ENCODE measurements at places on chromosomes 6 and 20.

- no peak for DNase-seq
These were observed 93.8 kb downstream of the FOXA2 start for GRCh38 chr20:22490287-22491193.

DNA sequence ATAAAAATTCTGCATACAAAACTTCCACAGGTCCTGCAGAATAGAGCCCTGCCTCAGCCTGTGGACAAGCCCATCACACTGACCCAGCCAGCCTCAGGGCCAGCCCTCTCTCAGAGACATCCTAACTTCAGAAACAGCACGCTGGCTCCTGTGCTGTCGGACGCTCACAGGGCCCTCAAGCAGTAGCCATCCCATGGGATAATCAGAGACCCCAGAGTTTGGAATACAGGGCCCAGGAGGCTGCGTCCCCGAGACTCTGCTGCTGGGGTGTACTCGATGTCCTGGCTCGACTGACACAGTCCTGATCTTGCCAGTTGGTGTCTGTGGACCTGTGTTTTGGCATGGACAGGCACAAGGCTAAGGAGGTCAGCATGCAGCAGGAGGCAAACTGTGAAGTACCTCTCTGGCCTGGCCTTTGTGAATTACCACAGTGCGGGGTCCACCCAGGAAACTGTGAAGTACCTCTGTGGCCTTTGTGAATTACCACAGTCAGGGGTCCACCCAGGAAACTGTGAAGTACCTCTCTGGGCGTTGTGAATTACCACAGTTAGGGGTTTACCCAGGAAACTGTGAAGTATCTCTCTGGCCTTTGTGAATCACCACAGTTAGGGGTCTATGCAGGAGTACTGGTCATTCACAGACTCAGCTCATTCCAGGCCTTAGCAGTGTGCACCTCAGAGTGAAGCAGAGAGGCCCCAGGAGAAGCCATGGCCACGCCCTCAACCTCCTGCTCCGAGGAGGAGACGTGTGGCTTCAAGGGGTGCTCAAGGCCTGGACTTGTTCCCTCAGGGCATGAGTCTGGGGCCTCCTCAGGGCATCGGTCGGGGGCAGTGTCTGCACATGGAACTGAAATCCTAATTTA, 212.4 kb downstream of the SYNDIG1 start:
- no peak for DNase-seq

- DNase-seq, result no peak
These were observed 47.2 kb upstream of the MLN start for GRCh38 chr6:33850869-33851541.

GRCh38 chr6:106477790-106478189, 117.3 kb downstream of the CRYBG1 start:
- no peak for DNase-seq

GRCh38 chr6:40588070-40588384, 863 bp upstream of the LRFN2 start:
- DNase-seq, result no peak

DNA sequence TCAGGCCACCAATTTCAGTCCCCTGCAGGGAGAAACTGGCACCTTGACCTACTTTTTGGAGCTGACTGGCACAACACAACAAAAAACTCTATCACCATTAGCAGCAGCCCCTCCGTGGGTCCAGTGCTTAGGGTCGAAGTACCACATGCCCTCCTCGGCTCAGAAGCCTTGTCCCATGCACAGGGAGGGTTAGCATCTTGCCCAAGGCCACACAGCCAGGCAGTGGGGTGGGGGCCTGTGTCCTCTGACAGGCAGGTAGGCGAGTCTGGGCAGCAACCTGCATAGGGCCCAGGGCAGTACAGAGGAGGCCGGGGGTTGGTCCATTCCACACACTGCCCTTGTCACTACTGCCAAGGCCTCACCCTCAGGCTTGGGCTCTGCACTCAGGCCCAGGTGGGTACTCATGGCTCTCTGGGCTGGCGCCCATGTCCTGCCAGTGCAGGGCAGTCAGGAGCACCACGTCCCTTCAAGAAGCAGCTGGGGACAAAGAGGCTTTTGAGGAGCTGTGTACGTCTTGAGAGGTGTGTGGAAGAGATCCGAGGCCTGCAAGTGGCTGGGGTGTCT, 53.6 kb downstream of the PYGB start:
- DNase-seq, result no peak

GRCh38 chr6:324729-325125, 32.4 kb downstream of the DUSP22 start:
- DNase-seq, result no peak

DNA sequence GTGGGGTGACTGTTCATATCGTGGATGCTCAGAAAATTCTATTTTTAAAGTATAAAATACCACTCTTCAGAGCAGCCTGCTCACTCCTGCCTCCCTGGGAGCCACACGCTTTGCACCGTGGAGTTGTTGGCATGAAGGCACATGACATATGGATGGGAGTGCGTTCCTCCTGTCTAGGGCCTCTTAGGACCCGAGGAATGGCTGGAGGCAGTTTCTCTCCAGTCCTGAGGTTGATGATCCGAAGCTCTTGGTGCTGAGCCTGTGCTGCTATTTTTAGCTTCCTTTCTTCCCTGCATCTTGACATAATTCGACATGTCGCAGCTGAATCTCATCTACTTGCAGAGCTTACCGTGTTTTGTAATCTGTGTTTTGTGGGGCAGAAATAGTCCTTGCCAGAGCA, 73.9 kb downstream of the PHACTR3 start:
- DNase-seq, result no peak

DNA sequence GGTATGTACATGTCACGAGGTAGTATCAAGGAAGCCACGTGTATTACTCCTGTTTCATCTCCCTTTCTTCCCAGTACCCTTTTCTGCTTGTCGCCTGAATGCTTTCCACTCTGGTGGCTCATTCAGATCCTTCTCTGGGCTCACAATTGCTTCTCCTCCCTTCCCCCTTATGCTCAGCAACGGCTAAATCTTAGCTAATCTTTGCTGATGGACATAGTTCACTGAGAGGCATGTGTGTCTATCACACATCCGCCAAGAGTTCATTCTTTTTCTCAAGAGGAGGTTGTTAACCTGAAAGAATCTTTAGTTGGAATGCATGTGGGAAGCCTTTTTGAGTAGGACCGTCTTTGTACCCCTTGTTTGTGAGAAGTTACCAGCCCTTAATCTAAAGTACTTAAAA, 25.8 kb upstream of the MROH8 start:
- DNase-seq, result no peak

DNA sequence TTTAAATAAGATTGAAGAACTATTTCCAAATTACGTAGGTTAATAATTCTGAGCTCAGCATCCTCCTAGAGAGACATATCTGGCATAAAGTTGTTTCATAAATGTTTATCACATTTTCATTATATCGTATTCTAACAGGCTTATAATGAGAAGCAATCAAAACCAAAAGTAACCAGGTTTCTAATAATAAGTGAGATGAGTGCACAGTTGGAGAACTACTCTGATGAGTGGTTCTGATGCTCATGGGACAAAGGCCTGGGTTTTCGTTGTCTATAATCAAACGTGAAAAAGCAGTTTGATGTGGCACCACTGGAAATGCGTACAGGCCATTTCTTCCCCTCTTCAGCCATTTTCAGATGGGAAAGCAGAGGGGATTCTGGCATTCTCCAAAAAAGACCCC, 4.7 kb upstream of the SERPINB6 start:
- DNase-seq, result no peak

DNA sequence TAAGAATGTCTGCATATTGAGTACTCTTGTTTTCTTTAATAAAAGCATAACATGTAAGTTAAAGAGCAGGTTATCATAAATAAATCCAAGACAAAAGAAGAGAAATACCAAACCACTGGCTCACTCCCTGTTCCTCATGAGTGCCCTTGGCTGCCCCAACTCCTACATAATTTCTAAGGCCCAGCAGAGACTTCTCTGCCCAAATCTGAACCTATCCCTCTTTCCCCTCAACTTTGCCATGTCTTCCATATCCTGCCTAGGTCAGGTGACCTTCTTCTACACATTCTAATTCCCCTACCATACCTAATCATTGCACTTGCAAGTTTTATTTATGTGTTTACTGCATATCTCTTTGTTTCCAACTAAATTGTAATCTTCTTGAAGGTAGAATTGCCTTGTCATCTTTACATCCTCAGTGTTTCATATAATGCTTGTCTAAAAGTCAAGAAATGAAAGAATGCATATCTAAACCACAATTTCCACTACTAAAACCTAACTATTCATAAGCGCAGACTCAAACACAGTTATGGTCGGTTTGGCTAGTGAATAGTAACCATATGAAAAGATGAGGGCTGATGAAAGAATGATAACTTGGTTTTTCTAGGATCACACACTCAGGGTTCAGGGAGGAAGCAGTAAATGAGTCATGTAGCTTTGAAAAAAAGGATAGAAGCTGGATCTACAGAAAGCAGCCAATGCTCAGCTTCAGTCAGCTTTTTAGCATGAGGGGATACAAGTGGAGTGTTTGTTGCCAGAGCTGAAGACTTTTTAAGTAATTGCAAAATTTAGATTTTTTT, 53.3 kb upstream of the EYA4 start:
- peak; percentile 71 for DNase-seq

GRCh38 chr6:92495242-92495641, 924.1 kb downstream of the EPHA7 start:
- DNase-seq, result peak; percentile 38

- DNase-seq, result no peak
These were observed 117.9 kb downstream of the SNX5 start for GRCh38 chr20:17850684-17851026.

- DNase-seq, result no peak
These were observed 46.1 kb downstream of the HLA-F start for GRCh38 chr6:29769336-29769735.

- no peak for DNase-seq
These were observed 232.5 kb downstream of the BTBD9 start for GRCh38 chr6:38407192-38407591.

- DNase-seq, result no peak
These were observed 95.5 kb downstream of the EYA2 start for GRCh38 chr20:46990017-46990595.

DNA sequence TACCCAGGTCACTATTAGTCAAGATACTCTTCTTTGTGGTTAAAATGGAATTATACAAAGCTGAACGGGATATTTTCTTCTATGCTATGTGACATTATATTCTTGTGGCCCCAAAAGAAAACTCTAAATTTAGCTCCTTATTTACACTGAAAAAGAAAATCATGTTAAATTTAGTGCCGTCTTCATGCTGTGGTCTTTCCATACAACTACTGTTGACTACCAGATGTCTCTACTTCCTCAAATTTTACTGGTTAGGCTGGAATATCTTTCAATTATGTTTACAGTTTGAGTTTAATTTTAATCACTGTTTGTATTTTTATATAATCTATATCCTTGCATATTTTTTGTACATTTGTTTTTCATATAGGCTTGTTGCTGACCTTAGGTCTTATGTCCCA, 95.6 kb upstream of the FOXO3 start:
- no peak for DNase-seq

DNA sequence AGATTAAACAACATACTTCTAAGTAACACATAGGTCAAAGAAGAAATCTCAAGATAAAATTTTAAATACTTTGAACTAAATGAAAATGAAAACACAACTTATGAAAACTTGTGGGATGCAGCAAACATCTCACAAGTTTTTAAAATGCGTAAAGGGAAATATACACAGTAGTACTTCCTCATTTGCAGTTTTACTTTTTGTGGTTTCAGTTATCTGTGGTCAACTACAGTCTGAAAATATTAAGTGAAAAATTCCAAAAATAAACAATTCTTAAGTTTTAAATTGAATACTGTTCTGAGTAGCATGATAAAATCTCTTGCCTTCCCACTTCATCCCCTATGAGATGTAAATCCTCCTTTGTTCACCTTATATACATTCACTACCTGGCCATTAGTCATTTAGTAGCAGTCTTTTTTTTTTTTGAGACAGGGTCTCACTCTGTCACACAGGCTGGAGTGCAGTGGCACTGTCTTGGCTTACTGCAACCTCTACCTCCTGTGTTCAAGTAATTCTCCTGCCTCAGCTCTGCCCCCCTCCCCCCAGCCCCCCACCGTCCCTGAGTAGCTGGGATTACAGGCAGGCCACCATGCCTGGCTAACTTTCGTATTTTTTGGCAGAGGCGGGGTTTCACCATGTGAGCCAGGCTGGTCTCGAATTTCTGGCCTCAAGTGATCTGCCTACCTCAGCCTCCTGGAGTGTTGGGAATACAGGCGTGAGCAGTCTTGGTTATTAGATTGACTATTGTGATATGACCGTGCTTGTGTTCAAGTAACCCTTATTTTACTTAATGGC, 154.6 kb upstream of the AHI1 start:
- no peak for DNase-seq

- DNase-seq, result no peak
These were observed 37.8 kb downstream of the ZHX3 start for GRCh38 chr20:41279546-41280225.

GRCh38 chr20:25014816-25015215, 22.3 kb upstream of the APMAP start:
- DNase-seq, result no peak

DNA sequence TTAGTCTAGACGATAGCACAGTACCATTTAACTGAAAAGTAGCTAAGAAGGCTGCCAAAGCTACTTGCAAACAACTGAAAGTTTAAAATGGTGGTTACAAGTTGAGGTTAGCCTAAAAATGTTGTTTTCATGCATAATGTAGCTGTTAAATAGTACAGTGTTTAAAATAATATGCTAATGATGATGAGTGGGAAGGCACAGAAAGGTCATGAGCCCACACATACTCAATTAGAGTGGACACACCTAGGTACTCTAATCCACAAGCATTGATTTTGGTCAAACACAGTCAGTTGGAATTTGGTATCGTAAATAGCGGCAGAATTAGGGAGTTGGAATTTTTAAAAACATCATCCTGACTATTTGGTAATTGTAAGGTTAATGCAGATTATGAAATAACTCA, 7.0 kb downstream of the TXLNB start:
- DNase-seq, result no peak

GRCh38 chr6:113449051-113449450, 408.1 kb upstream of the MARCKS start:
- peak; percentile 64 for DNase-seq

DNA sequence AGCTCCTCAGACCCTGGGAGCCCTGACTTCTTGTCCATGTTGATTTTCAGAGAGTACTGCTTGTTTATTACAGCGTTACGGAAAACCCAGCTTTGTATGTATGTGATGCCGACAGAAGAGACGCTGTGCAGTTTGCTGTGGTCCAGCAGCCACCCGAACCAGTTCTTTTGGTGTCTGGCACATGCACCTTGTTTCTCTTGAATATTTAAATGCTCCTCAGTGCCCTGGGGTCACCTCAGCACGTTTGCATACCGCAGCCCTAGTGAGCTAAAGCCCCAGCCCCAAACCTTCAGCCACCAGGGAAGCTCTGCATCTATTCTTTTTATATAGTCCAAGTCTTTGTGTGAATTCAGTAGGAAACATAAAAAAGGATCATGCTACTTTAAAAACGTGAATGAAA, 39.9 kb downstream of the AFDN start:
- no peak for DNase-seq

DNA sequence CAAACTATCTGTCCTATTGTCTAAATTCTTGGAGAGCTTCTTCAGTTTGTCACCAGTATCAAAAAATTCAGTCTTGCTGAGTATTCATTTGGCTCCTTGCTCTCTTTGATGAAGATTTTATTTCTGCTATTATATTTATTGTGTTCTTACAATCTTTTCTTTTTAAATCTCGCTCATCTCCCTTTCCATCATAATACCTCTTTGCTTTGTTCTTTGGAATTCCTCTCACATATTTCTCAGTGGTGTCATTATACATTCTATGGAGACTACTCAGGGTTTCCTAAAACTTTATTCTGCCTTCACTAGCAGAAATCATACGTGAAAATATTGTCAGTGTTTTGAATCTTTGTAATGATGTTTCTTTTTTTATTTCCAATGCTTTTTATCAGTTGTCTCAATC, 445.2 kb upstream of the ID4 start:
- DNase-seq, result no peak

- DNase-seq, result no peak
These were observed 1.4 kb downstream of the PFDN4 start for GRCh38 chr20:54209216-54209813.

- no peak for DNase-seq
These were observed 148.4 kb upstream of the TOP1 start for GRCh38 chr20:40880063-40880728.

Measured in astrocyte of the spinal cord (primary cell).